T-helper 22 cell (primary cell): ENCODE measurements at places on chromosomes 5 and 9.

GRCh38 chr5:62273687-62274086, 32.3 kb upstream of the KIF2A start:
- DNase-seq = no peak

GRCh38 chr5:78638973-78639669, 9.5 kb downstream of the LHFPL2 start:
- no peak for DNase-seq

GRCh38 chr9:121556580-121556979, 56.9 kb upstream of the GGTA1 start:
- no peak for DNase-seq

DNA sequence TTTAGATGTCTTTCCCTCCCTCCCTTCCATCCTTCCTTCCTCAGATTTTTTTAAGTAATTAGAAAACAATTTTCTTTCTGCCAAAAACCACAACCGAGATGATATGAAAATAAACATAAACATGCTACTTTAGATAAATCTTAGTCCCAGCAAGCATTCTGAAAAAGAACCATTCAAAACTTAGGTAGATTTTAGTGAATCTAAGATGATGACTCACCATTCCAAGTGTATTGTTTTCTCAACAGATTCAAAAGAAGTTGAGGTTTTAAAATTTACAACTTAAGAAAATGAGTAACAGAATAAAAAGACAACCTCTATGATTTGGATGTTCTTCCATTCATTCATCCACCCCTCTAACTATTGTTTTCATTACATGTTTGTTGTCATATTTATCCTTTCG, 465.1 kb downstream of the PDE4D start:
- DNase-seq = no peak

- DNase-seq = no peak
Measured at GRCh38 chr9:70049672-70050271, 6.1 kb downstream of the MAMDC2 start.

DNA sequence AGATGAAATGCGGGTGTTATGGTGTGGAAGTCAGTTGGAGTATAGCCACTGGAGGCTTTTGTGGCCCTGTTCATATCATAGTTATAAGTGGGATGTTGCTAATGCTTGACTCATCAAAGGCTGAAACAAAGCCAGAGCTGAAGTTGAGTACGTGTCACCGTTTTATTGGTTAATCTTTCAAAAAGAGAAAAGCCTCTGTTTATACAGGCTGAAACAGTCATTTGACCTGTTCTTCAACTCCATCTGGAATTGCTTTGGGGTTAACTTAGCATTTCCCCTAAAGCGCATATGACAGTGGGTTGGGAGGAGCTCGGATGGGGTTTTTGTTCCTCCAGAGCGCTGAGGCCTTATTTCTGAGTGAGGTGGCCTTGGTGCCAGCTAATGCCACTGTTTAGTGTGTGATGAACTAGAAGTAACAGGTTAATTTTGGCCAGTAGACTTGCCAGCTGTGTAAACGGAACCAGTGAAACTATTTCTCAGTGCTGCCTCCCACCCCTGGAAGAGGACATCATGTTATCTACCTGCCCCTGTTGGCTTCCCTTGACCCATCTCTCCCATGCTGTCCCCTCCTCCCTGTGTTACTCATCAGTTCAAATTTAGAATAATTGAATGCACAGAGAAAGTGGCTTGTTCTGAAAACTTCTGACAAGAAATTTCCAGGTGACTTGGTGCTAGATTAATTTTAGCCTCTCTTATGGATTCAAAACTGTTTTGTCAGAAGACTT, 34.2 kb downstream of the MTAP start:
- no peak for DNase-seq

DNA sequence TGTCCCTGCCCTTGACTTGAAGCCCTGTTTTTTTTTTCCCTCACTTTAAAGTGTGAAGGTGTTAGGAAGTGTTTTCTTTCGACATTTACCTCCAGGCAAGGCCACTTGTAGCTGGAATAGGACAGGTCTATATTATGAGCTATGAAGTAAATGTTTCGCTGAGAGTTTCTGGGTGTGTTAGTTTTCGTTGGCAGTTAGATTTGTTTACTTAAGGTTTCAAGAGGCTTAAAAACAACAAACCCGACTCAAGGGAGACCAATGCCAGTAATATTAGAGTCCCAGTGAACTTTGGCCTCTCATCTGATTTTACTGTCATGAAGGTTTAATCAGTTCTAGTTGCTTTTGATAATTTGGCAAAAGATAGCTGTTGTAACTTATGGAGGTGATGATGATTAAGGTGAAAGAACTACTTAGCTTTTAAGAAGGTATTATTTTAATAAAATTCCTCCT, 25.2 kb downstream of the OCLN start:
- DNase-seq = no peak

GRCh38 chr5:155530046-155530445, 516.5 kb downstream of the KIF4B start:
- DNase-seq = no peak

- no peak for DNase-seq
Measured at GRCh38 chr5:122773619-122774018, 1.3 kb upstream of the SNX2 start.

GRCh38 chr5:35819026-35819425, 37.7 kb upstream of the IL7R start:
- no peak for DNase-seq

GRCh38 chr5:93100428-93100827, 480.6 kb downstream of the NR2F1-AS1 start:
- no peak for DNase-seq

DNA sequence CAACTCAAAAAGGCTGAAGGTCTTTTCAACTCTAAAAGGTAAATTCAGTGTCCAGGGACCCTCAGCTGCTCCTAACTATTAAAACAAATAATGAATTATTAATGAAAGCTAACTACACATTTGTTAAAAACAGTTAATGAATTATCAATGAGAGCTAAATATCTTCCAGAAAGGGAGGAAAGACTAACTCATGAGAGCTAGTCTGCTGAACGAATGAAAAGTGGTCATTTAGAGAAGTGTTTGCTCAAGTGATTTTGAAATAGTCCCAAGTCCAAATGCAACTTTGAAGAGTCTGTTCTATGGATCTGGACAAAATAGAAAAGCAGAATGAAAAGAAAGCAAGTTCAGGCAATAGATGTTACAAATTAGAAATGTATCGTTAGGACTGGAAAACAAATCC, 133.9 kb upstream of the SPEF2 start:
- DNase-seq = no peak

DNA sequence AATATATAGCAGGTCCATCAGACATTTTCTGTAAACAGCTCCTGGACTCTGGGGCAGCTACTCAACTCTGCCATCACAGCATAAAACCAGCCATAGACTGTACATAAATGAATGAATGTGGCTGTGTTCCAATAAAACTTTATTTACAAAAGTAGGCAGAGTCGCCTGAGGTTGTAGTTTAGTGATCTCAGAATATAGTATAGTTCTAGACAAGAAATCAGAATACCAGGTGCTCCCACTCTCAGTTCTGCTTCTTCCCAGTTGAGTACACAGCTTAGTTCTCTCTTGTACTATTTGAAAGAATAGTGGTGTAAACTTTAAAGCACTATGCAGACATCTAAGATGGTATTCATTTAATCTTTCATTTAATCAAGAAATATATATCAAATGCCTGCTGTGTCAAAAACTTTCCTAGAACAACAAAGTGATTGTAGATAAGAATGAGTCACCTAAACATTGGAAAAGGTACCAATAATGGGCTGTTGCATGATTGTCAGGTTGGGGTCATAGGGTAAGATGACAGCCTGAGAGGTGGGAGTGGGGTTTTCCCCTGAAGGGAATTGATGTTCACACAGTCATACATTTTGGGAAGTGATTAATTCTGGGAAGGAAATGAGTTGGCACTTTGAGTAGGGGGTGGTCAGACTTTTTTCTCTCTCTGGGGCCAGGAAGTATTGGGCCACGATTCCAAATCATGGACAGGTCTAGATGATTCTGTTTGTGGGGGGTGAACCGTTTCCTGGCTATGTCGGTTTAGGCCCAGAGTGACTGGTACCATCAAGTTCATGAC, 37.0 kb downstream of the TNFSF8 start:
- no peak for DNase-seq
